ENCODE measurements at places on chromosomes 2 and 18.

GRCh38 chr2:127064642-127065250 lies 42.2 kb downstream of the BIN1 start:
- DNase-seq, result no peak

DNA sequence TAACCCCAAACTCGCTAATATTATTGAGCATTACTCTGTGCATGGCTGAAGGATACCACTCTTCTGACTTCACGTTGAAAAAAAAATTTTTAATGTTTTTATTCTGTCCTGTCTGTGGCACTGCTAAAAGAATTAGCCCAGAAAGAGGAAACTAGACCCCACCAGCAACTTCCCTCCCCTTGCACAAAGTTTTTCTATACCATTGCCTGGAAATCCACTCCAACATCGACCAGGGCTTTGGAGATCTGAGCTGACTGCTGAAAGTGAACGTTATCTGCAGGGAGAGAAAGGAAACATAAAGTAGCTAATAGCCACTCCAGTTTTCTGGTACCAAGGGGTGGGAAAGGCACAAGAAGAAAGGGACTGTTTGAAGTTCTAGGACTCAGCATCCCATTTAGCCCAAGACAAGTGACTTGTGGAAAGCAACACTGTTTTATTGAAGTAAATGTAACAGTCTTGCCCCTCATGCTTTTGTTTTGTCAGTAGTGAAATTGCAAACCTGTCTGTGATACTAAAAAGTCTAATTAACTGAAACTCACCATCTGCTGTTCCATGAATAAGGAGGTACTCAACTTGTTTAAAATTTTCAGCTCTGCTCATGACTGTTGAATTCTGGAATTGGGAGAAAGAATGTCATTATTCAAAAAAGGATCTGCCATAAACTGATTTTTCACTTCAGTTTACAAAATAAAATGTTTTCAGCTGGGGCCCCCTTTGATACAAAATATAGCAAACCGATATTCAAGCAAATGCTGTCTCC lies 79.1 kb downstream of the DPP4 start:
- DNase-seq, result no peak

DNA sequence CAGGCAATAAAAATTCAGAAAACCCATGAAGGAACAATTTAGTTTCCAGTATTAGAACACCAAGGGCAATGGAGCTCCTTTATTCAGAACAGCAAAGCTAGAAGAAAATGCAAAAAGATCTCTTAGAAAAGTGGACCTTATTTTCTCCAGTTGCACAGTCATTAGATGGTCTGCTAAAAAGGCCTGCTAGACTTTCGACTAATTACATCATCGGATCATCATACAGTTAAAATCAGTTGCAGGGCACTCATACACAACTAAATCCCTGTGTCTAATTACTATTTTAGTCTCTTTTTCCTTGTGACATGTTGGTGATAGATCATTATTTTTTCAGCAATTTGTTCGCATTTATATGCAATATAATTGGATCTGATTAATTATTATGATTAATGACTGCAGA lies 425.3 kb downstream of the NR4A2 start:
- no peak for DNase-seq

- no peak for DNase-seq
Observed at GRCh38 chr2:227430639-227431038, 41.3 kb upstream of the AGFG1 start.

DNA sequence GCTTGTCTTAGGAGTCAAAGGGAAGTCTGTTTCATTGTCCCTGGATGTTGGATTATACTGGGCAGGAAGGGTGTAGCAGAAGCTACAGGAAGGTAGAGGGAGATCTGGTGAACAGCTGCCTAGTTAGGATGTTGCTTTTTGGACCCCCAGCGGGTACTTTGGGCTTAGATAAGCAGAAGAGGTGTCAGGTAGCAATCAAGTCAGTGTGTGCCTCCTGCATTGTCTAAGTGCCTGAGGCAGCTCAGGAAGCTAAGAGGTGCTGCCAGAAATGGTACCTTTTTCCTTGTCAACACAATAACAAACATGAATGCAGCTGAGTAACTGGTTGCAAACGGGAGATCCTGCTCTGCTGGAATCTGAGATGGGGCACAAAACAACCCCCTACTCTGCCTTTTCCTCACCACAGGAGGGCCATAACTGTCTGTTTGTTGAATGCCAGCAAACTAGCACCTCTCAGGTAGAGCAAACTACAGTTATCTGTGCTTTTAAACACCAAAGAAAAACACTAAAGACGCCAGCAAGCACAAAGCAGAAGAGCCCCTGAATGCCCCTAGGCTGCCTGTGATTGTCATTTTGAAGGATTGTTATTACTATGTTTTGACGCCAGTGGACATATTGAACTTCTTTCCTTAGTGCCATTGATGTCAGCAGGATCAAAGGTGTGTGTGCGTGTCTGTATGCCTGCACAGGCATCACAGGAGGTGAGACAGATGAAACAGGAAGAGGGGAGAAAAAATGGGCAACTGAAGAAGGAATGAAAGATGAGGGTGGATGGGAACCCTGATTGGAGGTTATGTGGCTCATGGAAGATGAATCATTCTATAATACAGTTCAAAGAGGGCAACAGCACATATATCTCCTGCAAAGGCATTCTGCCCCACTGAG lies 151.4 kb downstream of the ETAA1 start:
- DNase-seq, result no peak

DNA sequence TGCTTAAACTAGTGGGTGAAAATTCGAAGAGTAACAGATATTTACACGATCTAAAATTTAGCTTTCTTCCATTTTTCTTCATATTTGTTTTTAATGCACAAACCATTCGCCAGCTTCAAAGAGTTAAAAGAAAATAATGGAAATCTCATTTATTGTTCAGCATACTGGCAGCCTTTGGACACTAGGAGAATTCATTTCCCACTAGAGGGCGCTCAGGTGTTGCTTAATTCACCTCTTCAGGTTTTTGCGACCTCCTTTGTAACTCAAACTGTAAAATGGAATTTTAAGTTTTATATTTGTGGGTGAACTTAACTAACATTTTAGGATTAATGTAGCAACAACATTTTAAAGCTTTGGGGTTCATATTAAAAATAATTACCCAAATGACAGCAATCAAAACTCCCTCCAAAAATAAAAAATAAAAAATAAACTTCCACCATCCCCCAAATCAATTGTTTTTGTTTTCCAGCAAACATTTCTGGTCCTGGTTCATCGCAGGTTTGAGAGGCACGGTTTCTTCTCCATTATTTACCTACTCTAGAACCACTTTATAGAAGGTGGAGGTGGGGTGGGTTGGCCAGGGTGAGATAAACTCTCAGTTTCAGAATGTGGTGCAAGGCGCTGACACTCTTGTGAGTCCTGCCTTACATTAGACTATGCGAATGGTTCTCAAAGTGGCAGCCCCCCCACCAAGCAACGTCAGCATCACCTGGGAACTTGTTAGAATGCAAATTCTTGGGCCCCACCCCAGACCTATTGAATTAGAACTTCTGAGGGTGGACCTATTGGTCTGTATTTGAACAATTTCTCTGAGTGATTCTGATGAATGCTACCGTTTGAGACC lies 24.7 kb upstream of the PNPT1 start:
- no peak for DNase-seq

GRCh38 chr2:127407661-127408003 lies 10.6 kb upstream of the PROC start:
- DNase-seq, result no peak

DNA sequence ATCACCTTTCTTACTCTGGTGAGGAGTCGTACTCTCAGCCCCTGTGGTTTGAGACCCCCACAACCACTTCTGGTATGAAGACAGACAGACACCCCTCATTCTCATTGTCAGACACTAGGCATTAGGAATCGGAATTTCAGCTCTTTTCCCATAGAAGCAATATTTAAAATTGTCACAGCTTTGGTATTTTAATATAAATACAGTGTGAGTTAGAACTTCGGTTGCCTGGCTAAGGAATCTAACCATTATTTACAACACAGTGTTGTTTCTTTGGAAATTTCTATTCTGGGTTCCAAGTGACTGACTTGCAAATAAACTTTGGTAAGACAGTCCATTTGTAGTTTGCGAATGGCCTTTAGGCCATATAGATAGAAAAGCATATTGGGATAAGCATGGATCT lies 318.1 kb downstream of the PARD3B start:
- DNase-seq, result no peak

Measured in stimulated activated CD4-positive, alpha-beta T cell treated with anti-CD3 and anti-CD28 coated beads, Interleukin-1b, Interleukin-23, amount 100 ng/mL, for 1 hour (primary cell).